ENCODE measurements at places on chromosomes 1 and 21.

DNA sequence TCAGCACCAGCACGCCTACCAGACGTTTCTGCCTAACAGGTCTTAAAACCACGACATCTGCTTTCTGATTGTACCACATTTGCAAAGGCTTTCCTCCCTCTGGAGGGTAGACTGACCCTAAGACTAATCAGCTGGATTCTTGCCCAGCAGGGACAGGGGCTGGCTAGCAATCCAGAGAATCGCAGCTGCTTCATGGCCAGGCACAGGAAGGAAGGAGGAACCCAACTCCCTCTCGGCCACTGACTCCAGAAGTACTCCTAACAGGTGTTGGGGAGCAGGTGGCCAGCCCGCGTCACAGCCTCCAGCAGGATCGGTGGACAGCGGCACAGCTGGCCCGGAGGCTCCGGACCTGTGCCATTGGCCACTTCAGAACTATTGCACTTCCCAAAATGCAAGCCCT is 180.8 kb downstream of the NPHP4 start:
- no peak for DNase-seq

GRCh38 chr21:34336245-34336644 is 27.6 kb upstream of the KCNE2 start:
- no peak for DNase-seq

DNA sequence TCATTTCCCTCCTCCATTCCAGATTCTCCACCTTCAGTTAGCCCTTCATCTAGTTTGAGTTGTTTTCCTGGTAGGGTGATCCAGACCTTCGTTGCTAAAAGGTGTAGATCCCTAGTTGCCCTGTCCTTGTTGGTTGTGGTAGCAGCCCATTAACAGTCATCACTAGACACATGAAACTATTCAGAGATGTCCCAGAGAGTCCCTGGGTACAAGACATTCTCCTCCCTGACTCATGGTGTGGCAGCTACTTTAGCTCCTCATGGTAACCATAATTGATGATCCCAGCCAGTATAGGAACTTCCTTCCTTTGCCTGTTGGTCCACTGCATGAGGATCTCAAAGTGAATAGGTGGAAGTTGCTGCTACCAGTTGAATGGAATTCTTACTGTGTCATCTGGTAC is 6.0 kb upstream of the SH2D2A start:
- no peak for DNase-seq

- DNase-seq: no peak
These were observed 5.2 kb upstream of the PIGR start for GRCh38 chr1:206951318-206952100.

- no peak for DNase-seq
These were observed 903.4 kb downstream of the TTLL7 start for GRCh38 chr1:83095570-83095969.

DNA sequence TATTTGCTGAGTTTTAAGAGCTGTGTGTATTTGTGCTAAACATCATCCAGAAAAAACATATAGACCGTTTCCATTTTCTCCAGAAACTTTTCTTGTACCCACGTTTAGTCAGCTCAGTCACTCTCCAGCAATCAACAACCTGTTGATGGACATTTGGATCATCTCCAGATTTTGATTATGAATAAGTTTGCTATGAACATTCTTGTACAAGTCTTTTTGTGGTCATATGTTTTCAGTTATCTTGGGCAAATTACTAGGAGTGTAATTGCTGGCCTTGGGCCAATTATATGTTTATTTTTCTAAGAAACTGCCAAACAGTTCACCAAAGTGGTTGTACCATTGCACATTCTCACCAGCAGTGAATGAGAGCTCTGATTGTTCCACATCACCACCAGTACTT is 221.8 kb downstream of the CENPF start:
- no peak for DNase-seq

GRCh38 chr1:155969377-155969791 is 9.0 kb downstream of the ARHGEF2 start:
- DNase-seq: no peak

GRCh38 chr1:54499097-54499359 is 49.0 kb upstream of the ACOT11 start:
- no peak for DNase-seq

DNA sequence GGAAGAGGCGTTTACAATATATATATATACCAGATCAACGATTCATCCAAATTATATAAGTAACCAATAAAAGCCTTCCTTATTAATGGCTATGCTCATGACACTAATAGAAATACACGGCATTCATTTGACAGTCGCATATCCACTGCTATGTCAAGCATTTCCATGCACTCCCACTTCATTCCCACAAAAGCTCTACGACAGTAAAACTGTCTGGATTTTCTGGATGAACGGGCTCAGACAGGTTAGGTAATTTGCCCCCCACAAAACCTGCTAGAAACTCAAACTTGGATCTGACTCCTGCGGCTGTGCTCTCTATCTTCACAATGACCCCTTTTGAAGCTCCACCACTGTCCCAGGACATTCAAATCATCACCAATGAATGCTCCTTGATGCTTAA is 11.4 kb downstream of the DNAJC11 start:
- no peak for DNase-seq

All from cortex of kidney (tissue), 1 donor.